ENCODE measurements at places on chromosomes 16 and 17.

GRCh38 chr16:85471469-85472431 lies 141.4 kb upstream of the GSE1 start:
- DNase-seq, result no peak

DNA sequence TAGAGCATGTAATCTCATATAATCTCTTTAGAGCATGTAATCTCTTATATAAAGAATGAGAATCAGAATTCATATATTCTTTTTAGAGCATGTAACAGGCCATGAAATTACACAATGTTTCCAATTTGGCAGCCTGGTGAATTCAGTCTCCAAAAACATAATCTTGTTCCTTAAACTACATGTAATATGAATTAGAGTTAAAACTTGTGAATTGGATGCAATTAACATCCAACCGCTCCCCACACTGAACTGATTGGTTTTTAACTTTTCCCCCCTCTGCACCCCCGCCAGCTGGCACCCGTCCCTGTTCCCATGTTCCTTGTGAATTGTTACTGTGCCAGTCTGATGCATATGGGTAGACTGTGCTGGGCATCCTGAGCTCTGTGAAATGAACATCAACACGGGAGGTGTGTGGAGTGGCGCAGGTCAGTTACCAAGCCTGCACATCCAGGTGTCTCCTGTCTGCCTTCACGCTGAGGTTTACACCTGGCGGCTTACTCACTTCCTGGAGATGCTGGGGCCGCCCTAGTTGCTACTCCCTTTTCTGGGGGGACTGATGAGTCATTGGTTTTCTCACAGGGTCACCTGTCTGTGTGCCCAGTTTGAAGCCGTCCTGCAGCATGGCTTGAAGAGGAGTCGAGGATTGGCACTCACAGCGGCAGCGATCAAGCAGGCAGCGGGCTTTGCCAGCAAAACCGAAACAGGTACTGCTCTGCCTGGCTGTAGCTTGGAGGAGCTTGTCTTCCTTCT lies 50.4 kb downstream of the SNX29 start:
- DNase-seq, result no peak

GRCh38 chr16:66714654-66715307 lies 18.2 kb upstream of the CMTM4 start:
- no peak for DNase-seq

GRCh38 chr16:17222871-17223401 lies 247.8 kb downstream of the XYLT1 start:
- DNase-seq, result no peak

DNA sequence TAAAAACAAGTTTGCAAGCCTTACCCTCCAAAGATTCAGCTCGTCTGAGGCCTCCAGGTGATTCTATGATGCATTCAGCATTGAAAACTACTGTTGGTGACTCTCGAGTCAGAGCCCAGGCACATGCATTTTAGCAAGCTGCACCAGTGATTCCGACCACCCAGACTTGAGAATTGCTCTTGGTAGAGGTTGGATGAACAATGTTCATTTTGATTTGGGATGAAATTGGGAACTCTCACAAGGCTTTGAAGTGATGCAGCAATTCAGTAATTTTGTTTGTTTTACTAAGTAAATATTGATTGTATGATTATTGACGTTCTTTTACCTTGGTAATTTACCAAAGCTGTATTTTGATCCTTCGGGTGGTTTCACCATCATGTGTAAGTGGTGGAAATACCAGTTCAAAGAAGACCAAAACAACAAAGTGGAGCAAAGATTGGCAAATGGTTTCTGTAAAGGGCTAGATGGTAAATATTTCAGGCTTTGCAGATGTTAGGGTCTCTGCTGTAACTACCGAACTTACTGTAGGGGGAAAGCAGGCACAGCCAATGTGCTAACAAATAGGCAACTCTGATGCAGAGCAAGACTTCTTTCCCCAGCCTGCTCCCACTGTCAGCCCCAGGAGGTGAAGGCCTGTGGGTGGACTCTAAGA lies 11.8 kb downstream of the ALDH3A2 start:
- DNase-seq, result no peak

DNA sequence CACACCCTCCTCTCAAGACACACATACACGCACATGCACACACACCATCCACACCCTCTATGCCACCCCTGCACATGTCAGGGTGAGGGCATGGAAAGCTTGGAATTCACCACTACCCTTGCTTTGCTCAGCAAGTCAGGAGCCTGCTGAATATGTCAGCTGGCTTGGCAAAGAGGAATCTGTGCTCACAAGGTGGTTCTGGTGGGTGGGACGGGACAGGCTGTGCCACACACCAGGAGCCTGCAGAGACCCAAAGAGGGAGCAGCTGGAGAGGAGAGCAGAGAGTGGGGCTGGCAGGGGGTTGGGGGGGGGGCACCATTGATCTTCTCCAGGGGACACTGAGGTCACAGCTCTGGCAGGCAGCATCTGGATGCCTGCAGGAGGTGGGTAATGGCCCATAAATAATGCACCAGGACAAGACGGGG lies 48.7 kb upstream of the NDRG4 start:
- no peak for DNase-seq

DNA sequence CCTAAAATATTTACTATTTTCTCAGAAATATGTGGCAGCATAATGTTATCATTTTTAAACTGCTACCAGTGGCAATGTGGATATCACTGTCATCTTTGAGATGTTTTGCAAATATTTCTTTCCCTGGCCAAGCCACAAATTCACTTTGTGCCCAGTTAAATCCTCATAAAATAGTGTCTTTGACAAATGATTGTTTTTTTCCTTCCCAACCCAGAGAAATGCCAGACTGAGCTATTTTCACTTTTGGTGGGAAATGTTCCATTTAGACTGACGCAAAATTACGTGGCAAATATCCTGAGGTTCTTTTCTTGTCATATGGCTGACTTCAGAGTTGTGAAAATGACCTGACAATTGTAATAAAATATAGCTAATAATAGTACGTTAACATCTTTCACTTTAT lies 807.0 kb upstream of the SOX9 start:
- DNase-seq, result no peak
